ENCODE measurements at places on chromosomes 16 and 17. TPM values are rescaled to one million over a fixed set of nuclear protein-coding genes. Genes with fewer than 3 reads are reported as not detected.

DNA sequence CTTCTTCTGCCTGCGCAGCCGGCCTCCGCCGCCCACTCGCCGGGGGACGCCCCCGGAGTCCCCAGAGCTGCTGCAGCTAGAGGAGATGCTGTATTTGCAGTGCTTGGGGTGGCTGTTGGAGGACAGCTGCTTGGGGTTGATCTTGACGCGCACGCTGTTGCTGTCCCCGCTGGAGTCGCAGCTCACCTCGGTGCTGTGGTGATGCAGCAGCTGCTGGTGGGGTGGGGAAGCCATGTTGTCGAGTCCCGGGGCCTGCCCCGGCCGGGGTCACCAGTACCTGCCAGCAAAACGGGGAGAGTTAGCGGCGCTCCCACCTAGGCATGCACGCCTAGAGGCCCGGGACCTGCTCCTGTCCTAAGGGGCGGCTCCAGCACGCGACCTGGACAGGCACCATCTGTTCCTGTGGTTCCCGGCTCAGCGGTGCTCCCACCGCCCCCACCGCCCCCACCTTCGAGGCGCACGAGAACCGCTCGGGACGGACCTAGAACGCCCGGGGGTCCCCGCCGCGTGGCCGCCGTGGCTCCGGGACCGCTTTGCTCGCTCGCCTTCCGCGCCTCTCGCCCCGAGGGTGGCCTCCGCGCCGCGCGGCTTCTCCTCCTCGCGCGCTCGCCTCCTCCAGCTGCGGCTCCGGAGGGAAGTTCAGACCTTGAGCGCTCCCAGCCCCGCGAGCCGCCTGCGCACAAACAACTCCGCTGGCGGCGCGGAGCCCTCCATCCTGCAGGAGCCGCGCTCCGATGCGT is 863 bp downstream of the ADCY9 start:
- peak; percentile 63 for DNase-seq

DNA sequence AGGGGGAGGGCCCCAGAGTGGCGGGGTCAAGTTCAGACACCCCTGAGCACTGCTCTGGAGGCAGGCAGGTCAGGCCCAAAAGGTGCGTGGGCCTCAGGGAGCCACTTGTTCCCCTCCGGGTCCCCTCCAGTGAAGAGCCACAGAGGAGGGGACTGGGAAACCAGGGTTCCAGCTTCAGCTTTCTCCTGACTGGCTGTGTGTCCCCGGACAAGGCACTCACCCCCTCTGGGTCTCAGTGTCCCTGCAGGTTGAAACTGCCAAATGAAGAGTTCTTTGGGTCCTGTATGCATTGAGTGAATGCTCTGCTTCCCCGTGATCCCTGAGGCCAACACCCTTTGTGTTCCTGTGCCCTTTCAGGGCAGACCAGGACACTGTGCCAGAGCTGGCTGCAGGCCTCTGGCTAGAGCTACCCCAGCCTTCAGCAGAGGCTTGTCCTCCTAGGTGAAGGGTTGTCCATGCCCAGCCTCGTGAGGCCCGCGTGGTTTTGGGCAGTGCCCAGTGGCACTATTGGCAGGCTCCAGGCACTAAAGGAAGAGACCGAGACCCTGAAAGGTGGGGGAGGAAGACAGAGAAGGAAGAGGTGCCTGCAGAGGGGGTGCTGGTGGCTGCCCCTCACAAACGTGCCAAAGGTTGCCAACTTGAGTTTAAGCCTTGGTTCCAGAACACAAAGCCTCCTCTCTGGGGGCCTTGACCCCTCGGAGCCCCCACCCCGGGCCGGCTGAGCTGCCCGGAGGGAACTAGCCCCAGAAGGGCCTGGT is 13.3 kb upstream of the WNT3 start:
- DNase-seq = no peak

DNA sequence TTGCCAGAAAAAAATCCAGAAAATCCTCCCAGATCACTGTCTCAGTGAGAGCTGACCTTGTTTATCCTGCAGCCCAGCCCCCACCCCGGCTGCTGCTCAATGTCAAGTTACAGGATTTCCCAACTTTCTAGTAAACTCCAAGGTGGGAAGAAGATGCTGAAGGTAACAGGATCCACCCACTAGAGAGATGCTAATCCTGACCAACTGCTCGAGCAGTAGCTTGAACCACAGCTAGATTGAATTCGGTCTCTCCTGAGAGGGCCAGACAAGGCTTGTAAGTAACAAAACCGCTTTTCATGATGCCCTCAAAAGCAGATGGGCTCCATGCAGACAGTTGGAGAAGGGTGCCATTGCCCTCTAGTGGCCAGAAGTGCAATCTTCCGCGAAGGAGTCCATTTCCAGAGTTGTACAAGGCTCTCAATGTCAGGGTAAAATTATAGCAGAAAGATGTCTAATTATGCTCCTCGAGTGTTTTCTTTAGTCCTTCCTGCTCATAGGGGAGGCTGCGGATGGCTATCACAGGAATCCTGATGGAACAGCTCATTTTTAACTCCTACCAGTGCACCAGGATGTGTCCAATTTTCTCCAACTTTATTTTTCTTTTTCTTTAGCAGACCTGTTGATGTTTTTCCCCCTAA is 3.9 kb downstream of the CDH11 start:
- peak; percentile 80 for DNase-seq

GRCh38 chr16:4402439-4403132 is 13.8 kb downstream of the CORO7 start:
- peak; percentile 95 for DNase-seq

DNA sequence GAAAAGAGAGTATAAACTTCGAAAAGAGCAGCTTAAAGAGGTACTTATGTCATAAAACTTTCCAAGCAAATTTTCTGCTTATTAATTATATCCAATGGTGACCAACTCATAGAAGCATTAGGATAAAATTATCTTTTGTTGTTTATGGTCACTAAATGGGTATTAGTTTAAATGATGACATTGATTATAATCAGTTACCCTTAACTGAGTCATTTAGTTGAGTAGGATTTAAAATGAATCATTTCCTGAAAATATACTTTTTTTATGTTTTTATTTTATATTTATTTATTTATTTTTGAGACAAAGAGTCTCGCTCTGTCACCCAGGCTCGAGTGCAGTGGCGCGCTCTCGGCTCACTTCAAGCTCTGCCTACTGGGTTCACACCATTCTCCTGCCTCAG is 55.9 kb downstream of the ABHD15 start:
- DNase-seq = no peak

DNA sequence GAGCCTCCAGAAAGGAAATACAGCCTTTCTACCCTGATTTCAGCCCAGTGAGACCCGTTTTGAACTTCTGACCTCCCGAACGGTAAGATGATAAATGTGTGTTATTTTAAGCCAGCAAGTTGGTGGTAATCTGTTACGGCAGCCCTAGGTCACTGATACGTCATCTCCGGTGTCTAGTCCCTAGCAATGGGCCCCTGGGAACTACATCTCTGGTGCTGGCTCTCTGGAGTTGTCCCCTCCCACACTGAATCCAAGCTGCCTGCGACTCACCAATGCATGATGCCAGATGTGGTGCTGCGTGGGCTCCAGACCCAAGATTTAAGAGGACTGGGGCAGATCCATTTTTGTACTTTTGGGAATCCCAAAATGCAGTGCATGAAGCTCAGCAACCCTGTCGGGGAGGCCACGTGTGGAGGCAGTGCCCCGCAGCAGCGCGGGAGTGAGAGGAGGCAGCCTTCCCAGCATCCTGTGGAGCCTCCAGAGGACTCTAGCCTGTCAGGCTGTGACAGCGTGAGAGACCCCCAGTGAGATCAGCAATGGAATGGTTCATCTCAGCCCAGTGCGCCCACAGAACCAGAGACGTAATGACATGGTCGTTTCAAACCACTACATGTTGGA is 43.6 kb upstream of the USP7 start:
- DNase-seq = no peak

DNA sequence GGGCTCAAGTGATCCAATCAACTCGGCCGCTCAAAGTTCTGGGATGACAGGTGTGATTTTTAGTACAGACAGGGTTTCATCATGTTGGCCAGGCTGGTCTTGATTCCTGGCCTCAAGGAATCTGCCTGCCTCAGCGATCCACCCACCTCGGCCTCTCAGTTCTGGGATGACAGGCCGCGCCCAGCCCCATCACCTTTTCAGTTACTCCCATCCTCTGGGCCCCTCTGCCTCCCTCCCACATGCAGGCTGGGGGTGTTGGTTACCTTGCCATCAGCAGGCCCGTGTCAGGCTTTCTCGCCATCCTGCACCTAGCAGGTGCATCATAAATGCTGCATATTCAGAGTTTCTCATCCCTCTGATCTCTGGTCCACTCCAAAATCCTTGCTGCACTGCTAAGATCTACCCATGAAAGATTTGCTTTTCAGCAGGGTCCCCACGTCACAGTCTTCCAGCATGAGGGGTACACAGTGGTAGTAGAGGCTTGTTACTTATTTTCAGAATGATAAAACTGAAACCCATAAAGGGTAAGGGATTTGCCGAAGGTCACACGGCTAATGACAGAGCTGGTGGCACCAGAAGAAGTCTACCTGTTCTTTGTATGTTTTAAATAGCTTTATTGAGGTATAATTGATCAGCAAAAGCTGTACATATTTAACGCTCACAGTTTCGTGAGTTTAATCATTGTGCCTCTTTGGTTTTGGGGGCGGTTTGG is 16.6 kb downstream of the PMM2 start:
- DNase-seq = no peak

DNA sequence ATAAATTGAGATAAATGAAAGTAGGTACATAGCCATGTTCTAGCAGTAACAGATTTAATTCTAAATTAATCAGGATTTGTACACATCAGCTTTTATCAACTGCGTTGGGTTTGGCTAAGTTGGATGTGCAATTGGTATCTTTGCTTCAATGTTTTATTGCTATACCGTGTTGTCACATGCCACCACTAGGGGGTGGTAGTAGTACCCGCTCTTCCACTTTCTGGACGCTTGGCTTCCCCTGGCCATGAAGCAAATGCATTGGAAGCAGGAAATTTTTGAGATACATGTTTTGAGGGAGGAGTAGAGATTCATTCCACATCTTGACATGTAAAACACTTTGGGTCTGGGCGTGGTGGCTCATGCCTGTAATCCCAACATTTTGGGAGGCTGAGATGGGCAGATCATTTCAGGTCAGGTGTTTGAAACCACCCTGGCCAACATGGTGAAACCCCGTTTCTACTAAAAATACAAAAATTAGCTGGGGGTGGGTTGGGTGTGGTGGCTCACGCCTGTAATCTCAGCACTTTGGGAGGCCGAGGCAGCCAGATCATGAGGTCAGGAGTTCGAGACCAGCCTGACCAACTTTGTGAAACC is 58.6 kb downstream of the EMP2 start:
- DNase-seq = peak; percentile 32

DNA sequence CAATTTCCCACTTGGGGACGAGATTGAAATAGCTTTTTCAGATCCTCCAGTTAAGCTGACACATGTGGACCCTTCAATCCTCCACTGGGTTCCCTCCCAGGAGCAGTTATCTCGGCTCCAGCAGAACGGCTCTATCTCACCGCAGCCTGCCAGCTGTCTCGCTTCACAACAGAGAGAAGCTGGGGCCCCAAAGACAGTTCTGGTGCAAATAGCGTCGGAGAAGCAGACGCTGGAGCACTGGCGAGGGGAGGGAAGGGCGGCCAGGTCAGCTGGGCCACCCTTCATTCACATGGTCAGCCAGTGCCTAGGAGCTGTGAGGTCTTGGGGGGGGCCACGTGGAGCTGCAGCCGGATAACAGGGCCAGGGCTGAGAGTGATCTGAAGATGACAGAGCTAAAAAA is 141.3 kb upstream of the SDK2 start:
- no peak for DNase-seq

DNA sequence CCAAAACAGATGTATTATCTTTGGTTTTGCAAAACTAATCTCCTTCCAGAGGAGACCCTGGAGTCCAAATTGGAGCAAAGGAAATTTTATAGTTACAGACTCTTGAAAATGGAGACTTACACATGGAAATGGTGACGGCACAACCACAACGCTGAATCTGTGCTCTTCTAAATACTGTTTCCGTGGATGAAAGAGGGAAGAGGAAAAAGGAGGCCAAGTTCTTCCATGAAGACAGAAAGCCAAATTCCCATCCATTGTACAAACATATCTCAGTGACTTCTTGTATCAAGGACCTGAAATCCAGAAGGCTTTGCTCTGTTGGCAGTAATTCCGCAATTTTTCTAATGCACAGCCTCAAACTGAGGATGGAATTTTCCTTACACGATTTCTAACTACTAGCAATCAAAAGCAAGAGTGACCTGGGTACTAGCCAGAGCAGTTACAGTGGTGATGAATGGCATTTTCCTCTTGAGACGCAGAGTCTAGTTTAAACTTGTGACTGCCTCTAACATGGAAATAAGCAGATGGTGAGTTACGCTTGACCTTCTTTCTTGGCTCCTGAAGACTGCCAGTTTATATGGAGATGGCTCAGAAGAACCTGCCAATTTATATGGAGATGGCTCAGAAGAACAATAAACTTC is 38.5 kb downstream of the VPS53 start:
- DNase-seq = no peak

Gene SLC52A1
- not detected for total RNA-seq

- peak; percentile 56 for DNase-seq
Observed at GRCh38 chr16:79609861-79610260, 9.3 kb upstream of the MAF start.

DNA sequence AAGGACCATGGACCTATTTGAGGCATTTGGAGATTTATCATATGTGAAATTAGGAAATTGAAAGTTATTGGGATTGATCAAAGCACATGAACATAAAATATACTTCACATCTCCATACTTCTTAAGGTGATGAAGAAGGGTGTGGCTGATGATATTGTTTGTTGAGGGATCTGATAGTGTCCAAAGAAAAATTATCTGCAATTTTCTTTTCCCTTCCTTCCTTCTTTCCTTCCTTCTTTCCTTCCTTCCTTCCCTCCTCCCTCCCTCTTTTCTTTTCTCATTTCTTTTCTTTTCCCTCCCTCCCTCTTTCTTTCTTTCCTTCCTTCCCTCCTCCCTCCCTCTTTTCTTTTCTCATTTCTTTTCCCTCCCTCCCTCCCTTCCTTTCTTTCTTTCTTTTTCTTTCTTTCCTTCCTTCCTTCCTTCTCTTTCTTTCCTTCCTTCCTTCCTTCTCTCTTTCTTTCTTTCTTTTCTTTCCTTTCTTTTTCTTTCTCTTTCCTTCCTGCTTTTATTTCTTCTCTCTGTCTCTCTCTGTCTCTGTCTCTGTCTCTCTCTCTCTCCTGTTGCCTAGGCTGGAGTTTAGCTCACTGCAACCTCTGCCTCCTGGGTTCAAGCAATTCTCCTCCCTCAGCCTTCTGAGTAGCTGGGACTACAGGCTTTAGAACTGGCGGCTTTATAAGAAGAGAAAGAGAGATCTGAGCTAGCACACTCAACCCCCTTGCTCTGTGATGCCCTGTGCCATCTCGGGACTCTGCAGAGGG is 20.9 kb upstream of the ITPRIPL2 start:
- no peak for DNase-seq

Gene KRT24
- total RNA-seq = not detected

Gene CARD14
- not detected for total RNA-seq

Gene FAM117A
- total RNA-seq = 18.4 TPM
